ENCODE measurements at places on chromosomes 1 and 21.

DNA sequence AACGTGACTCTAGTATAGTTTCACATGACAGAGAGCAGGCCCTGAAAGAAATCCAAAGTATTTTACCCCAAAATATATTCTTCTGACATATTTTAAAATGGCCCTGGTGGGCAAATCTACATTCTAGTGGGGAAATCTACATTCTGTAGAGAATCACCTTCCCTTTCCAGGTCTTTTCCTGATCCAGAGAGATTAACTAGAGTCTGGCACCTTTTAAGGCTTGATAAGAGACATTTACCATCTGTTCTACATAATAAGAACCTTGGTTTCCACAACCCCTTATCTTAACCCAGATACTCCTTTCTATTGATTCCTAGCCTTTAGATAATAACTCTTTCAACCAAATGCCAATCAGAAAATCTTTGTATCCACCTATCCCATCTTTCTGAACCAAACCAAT, 17.0 kb upstream of the L1TD1 start:
- no peak for DNase-seq

DNA sequence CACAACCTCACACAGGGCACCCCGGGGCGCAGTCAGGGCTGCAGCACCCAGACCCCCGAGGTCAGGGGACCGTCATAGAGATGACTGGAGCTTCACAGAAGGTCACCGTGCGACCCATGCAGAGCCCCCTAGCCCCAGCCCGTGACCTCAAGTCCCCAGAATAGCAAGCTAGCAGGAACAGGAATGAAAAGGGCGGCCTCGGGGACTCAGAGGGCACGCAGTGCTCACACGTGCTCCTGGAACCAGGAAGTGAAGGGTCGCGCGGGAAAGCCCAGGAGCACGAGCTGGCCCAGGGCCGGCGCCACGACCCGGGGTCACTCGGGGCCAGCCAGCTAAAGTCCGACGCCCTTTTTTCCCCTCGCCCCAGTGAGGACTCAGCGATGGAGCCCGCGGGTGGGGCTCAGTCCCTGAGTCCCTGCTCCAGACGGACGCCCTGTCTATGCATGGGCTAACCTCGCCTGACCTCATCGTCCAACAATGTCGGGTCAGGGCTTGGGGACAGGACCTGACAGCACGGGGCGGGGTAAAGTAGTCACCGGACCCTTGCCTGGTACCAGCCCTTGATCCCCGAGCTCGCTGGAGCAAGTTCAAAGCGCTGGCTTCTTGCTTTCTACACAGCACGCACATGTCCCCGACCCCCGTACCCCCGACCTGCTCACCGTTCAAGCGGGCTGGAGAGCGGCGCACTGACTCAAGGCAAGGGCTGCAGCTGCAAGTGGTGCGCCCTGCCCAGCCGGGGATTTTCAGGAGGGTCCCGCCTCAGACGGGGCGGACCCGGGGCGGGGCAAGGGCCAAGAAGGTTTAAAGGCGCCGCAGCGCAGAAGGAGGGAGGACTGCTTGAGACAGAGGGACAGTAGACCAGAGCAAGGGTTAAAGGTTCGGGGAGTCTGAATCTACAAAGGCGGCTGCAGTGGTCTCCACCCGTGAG, at the start of gene TAGLN2:
TSS of gene TAGLN2 (minus strand) at position 717 of the 928 bp plus-strand sequence. CDS start 4,998 bp downstream, outside the sequence.
- DNase-seq = peak; percentile 82

- DNase-seq = no peak
Measured at GRCh38 chr1:217274416-217274815, 356.5 kb downstream of the GPATCH2 start.

DNA sequence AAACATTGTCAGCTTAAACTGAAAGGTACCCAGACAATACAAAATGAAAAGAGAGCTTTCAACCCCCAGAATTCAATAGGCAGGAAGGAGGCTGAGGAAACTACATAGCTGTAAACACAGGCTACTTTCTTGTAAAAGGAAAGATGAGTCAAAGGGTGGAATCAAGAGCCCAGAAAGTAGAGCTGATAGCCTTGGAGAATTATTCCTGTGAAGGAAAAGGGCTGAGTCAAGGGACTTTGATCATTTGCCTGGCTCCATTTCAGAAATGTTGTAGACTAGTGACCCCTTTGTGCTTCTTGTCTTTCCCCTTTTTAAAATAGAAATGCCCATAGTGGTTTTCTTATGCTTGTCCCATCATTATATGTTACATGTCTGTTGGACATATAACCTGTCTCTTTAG, 597.6 kb downstream of the ADGRL2 start:
- no peak for DNase-seq

GRCh38 chr1:164759144-164759920, 200.3 kb downstream of the PBX1 start:
- no peak for DNase-seq

- DNase-seq = no peak
Measured at GRCh38 chr1:27331922-27332321, 9.9 kb upstream of the SYTL1 start.

GRCh38 chr1:163535807-163536206, 214.1 kb downstream of the NUF2 start:
- DNase-seq = no peak

GRCh38 chr1:215003686-215004085, 78.9 kb upstream of the KCNK2 start:
- no peak for DNase-seq

- DNase-seq = no peak
Measured at GRCh38 chr1:45979778-45980176, 152.7 kb downstream of the PIK3R3 start.

GRCh38 chr1:94725566-94725965, 94.6 kb upstream of the SLC44A3 start:
- no peak for DNase-seq

DNA sequence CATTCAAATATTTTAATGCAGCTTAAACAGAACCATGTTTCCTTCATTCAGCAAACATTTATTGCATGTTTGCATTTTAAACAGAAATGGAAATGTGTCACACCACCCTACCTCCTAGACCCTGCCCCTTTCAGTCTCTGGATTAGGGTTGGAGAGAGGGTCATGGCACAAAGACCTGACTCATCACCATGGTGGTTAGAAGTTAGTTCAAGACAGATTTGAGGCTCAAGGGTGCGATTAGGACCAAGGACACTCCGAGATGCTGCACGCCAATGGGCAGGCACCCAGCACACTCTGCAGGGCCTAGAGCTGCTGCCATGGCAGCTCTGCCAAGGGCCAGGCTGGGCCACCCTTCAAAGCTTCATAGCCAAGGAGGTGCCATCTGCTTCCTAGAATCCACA, 86.9 kb downstream of the NAV1 start:
- no peak for DNase-seq

DNA sequence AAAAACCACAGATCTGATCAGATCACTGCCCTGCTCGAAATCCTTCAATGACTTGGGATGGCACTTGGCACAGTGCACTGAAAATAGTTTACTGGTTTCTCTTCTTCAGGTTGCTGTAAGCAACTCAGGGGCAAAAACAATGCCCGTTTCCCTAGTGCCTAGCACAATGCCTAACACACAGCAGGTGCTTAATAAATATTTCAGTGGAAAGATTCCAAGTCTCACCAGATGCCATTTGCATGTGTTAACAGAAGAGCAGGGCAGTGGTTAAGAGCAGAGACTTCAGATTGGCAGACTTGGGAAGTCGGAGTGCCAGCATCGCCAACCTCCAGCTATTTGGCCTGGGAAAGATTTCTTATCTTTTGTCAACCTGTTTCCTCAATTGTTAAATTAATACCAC, 10.9 kb upstream of the METTL25B start:
- no peak for DNase-seq

DNA sequence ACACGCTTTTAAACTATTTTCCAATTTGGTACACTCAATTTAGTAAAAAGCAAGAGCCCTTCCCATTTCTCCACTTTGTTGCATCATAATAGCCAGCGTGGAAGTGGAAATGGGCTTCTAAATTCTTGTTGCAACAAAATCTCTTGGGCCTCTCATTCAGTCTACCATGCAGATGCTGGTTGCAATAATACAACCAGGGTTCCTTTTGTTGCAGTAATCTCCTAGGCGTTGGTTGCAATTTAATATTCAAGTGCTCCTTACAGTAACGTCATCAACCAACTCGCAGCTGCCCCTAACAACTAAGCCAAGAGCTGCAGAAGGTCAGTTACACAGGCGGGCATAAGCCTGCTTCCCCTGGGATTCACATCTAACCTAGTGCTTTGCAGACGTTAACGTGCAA, 2.7 kb upstream of the HDGF start:
- DNase-seq = no peak

DNA sequence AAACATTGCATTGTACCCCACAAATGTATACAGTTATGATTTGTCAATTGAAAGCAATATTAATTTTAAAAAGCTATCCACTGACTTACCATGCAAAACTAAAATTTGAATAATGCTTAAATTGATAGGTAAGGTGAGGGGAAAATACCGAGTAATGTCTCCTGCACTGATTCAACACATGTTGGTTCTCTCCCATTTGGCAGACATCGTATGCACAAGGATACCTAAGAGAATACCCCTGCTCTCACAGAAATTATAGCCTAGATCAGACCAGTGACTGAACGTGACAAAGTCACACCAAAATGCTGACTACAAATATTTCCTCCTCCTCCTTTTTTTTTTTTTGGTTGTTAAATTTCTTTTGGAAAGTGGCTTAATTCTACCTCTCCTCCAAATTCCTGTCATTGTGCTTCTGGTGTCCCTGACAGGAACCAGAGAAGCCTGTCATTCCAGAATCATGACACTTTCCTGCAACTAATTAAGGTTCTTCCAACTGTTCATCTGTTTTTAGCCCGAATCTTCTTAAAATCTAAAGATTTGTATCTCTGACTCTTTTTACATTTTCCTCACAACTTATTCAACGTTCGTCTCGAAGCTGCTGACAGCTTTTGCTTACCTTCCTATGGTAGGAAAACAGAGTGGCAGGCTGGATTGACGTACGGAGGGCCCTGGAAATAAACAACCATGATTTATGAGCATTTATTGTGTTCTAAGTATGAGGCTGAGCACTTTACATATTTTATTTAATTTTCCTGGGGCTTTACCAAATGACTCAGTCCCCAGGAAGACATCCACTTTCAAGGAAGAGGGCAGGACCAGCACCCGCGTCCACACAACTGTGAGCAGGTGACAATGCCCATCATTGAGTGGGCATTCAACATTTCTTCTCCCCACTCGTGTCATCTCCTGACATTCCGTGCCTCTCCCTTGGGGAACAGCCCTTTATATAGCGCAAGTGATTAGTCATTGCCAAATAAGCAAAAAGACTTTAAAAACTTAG, 57.9 kb upstream of the KCNE2 start:
- no peak for DNase-seq

- no peak for DNase-seq
Measured at GRCh38 chr1:28136169-28136921, 40.1 kb downstream of the PTAFR start.

- DNase-seq = no peak
Measured at GRCh38 chr1:108669679-108670078, 8.8 kb upstream of the HENMT1 start.

DNA sequence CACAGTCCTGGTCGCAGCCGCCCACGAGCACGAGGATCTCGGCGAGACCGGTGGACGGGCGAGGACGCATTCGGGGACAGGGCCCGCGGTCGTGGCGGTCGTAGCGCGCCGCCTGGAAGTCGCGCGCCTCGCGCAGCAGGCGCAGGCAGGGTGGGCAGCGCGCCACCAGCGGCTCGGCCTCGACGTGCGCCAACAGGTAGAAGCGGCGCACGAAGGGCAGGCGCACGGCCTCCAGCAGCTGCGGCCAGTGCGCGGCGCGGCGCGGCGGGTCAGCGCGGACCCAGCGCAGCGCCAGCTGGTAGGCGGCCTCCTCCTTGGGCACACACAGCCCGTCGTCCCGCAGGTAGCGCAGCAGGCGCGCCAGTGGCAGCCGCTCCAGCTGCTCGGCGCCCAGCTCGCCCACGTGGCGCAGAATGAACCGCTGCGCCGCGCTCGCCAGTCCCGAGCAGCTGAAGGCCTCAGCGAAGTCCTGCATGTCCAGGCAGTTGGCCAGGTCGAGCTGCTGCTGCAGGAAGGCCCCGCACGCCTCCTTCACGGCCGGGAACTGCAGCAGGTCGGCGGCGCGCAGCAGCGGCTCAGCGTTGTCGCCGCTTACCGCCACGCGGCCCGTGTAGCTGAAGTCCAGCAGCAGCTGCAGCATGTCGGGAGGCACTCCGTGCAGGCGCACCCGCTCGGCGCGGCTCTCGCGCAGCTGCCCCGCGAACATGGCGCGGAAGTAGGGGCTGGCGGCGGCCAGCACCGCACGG, 573 bp downstream of the KLHL21 start:
- no peak for DNase-seq

GRCh38 chr1:19476450-19477190, 8.7 kb downstream of the CAPZB start:
- DNase-seq = no peak

GRCh38 chr1:26403656-26404055, 7.0 kb upstream of the LIN28A start:
- no peak for DNase-seq

GRCh38 chr1:160191756-160192155, 1.4 kb downstream of the CASQ1 start:
- DNase-seq = no peak

DNA sequence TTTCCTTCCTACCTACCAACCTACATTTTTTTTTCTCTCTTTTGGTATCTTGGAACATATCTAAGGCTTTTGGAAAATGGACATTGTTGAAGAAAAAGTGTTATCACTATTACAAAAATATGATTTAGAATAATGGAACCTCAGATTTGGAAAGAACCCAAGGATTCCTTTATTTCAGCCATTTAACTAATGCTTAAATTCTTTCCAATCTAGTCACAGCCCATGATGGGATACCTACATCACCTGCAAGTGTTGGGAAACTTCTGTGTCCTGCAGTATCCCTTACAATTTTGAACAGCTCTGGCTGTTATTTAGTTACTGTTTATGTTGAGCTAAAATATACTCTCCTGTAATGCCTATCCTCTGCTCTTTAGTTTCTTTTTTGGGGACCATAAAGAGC, 22.3 kb upstream of the APOBEC4 start:
- no peak for DNase-seq

DNA sequence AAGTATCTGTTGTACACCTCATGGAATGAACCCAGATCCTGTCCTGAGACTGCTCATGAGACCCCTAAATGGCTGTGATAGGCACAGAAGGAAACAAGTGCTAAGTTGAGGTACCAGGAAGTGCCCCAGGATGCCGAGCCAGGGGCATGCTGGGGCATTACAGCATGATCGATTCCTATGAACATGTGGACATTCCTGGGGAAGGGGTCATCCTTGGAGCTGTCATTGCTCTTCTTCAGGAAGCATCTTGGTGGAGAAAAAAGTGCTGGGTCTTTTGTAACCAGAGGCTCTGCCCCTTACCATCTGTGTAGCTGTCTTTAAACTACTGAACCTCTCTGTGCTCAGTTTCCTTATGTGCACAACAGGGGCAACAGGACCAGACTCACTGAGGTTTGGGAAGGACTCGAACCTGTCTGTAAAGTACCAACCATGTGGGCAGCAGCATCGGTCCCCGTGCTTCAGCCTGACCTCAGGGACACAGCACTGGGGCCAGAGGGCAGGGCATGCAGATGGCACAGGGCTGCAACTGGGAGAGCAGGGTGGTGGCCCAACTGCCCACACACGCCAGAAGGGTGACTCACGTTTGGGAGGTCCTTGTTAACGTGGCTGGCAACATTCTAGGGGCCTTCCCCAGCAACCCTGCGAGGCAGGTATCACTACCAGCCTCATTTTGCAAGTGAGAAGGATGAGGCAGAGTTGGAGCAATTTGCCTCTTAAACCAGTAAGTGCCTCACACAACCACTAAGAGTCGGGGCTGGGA, 142.3 kb upstream of the EDN2 start:
- no peak for DNase-seq
